ENCODE measurements at places on chromosomes 7 and 10.

- no peak for DNase-seq
Measured at GRCh38 chr7:120043250-120043649, 229.7 kb upstream of the KCND2 start.

- no peak for DNase-seq
Measured at GRCh38 chr10:128191847-128192246, 65.6 kb upstream of the MKI67 start.

DNA sequence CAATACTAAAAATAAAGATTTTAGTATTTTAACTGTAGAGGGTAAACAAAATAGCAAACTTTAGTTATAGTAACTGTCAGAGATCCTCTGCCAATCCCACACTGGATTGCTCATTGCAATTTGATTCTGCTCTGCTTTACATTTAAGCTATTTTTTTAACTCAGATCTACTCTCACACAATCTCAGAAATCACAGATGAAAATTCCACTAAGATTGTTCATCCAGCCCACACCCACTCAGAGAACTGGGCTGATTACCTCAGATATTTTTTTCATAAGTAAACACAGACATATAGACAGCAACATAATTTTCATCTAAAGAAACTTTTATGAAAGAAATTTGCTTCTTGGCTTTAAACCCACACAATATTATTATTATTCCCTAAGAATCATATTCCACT lies 7.0 kb downstream of the OSBPL3 start:
- DNase-seq: no peak

GRCh38 chr10:61187601-61188000 lies 243.6 kb upstream of the RHOBTB1 start:
- no peak for DNase-seq

DNA sequence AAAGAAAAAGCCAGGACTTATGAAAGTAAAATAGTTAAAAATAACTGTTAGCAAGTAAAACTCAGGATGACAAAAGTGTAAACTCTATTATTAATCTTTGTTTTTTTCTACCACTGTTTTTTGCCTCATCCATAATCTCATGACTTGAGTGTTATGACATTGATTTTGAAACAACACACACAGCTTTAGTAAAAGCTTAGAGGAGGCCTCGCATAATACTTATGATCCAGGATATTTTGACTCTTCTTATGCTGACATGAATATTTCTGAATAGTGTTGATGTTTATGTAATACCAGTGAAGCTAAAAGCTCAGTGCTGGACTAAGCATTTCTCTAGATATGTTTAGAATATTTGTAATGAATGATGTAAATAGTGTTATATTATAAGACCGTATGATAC lies 10.5 kb downstream of the KAT6B start:
- no peak for DNase-seq

DNA sequence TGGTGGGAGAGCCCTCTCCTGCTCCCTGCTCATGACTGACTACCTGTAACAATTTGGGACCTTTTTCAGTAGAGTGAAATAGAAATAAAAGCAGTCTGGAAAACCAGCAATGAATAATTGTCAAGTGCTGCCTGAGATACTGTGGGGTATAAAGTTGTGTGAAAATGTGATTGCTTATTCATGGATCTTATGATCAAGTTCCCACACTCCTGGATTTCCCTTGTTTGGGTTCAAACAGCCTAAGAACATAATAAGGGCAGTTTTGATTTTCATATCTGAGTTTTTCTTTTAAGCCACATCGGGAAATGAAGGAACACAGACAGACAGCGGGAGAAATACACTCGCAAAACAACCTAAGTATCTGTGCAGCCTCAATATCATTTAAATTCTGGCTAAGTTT lies 52.9 kb downstream of the CALD1 start:
- no peak for DNase-seq

Measured in upper lobe of left lung (tissue), 6 donors.